ENCODE measurements at places on chromosomes 5 and 9. TPM values are rescaled to one million over a fixed set of nuclear protein-coding genes. Genes with fewer than 3 reads are reported as not detected.

The POLR3G gene
- total RNA-seq = 4.0 TPM

The NRG2 gene
- total RNA-seq = 0.48 TPM

DNA sequence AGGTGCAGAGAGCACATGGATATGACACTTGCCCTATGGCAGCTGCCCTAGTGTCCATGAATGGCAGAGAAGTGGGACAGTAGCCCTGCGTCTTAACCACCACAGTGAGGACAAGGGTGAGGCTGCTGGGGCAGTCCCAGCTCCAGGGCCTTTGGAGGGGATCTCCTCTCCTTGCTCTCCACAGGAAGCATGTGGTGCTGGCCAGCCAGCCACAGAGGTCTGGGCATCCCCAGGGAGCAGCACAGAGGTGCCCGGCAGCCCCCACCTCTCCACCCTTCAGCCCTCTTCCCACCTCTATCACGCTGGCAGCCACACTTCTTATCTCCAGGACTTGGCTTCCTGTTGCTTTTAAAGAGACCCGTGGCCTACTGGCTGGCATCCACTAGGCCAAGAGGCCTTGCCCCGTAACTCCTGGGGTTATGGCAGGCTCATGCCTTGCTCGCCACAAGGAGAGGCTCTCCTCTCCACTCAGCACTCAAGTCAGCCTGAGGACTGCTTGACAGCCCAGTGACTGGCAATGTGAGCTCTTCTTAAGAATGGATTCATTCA lies 21.9 kb downstream of the CSF2 start:
- DNase-seq = no peak

The IGIP gene
- total RNA-seq = 9.5 TPM

The TAL2 gene
- total RNA-seq = not detected

GRCh38 chr5:139523635-139524445 lies 37.3 kb upstream of the UBE2D2 start:
- peak; percentile 66 for DNase-seq

- DNase-seq = no peak
Observed at GRCh38 chr9:6277417-6277816, 50.8 kb upstream of the TPD52L3 start.

GRCh38 chr5:172543484-172544298 lies 89.4 kb upstream of the SH3PXD2B start:
- DNase-seq = no peak

GRCh38 chr5:135565725-135566421 lies 12.9 kb downstream of the CXCL14 start:
- peak; percentile 81 for DNase-seq

- peak; percentile 89 for DNase-seq
Observed at GRCh38 chr9:121074370-121075250, at the start of gene CNTRL. CNTRL (plus strand) TSS chr9:121074955; CDS start chr9:121088327, 13,372 bp downstream.

The FCN2 gene
- total RNA-seq = not detected

The ANKRD18A gene
- total RNA-seq = 7.2 TPM

DNA sequence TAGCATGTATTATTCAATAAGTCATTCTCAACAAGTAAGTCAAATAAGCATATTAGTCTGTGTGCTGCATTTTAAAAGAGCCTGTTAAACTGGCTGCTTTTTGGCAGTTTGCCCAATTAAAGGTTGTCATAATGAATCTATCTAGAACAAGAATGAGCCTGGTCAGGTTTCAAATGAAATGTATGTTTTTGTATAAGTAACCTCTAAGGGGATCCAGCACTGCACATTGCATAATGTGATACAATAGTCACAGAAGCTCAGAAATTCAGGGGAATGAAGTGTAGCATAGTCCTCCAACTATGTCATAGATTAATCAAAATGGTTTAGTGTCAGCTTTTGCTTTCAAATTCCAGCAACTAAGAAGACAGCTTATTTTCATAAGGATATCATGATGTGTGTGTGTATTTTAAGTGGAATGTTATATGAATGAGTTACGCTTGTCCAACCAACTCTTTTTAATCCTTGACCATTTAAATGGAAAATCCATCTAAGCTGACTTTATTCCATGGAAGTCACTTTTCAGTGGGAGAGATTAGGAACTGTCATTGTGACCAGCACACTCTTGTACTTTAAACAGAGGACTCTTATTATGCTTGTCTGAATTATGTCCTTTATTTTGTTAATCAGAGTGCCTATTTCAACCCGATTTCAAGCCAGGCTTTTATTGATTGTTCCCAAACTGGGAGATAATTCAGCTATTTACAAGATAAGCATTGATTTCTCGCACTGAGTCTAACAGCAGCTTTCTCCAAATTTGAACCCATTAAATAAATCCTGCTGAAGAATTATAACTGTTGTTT lies 283.9 kb upstream of the ADAMTSL1 start:
- DNase-seq = no peak

DNA sequence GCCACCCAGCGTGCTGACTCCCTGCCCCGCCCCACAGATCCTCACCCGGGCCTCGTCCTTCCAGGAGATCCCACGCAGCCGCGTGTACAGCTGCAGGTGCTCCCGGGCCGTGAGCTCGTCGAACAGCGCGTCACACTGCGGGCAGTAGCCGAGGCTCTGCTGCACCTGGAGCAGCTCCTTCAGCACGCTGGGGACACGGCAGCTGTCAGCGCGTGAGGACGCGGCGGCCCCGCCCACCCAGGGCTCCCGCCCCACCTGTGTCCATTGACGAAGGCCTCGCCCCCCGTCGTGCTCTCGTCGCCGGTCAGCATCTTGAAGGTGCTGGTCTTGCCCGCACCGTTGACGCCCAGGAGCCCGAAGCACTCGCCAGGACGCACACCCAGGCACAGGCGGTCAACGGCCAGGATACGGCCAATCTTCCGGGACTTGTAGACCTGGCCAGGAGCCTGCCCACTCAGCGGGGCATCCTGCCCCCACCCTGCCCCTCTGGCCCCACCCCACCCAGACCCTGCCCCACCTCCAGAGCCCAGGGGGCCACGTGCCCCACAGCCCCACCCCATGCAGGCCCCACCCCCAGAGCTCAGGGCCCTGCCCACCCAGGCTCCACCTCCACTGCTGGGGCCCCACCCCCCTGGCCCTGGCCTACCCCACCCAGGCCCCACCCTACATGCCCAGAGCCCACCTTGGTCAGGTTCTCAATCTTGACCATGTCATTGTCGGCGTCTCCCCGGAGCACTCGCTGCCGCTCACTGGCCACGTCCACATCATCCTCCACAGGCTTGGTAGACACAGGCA lies 13.8 kb upstream of the CLIC3 start:
- no peak for DNase-seq

GRCh38 chr5:69265931-69266330 lies 31.2 kb downstream of the CDK7 start:
- no peak for DNase-seq

DNA sequence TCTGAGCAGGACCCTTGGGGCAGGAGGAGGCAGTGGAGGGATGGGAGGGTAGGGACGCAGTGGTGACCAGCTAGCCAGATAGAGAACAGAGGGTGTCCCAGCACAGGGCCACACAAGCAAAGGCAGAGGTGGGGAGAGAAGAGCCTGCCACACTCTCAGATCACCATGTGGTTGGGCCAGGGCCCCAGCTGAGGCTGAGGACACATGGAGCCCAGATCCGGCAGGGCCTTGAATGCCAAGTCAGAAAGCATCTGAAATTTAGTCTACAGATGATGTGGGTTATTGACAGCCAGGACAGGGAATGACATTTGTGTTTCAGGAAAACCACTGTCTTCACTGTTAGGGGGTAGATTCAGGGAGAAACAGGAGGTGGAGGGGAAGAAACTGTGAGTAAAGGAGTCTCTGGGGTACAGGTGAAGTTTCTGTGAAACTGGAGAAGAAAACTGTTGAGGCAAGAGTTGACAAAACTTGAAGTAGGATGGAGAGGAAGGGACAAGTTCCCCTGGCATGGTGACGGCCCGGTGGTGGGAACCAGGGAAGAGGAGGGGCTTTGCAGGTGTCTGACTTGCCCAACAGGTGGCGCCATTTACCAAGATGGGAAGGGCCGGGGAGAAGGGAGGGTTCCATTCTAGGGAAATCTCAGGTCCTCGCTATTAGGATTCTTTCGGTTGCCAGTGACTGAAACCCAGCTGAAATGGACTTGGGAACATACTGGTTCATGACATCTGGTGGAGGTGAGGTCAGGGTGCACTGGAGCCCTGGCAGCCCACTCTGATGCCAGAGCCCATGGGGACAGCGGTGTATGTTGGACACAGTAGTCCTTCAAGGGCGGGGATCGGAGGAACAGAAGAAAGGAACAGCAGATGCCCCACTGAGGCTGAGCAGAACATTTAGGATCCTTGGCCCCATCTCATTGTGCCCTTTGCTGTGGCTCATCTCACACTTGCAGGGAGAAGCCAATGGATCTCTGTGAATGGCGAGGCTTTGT lies 100.1 kb downstream of the KCNIP1 start:
- DNase-seq = peak; percentile 53

DNA sequence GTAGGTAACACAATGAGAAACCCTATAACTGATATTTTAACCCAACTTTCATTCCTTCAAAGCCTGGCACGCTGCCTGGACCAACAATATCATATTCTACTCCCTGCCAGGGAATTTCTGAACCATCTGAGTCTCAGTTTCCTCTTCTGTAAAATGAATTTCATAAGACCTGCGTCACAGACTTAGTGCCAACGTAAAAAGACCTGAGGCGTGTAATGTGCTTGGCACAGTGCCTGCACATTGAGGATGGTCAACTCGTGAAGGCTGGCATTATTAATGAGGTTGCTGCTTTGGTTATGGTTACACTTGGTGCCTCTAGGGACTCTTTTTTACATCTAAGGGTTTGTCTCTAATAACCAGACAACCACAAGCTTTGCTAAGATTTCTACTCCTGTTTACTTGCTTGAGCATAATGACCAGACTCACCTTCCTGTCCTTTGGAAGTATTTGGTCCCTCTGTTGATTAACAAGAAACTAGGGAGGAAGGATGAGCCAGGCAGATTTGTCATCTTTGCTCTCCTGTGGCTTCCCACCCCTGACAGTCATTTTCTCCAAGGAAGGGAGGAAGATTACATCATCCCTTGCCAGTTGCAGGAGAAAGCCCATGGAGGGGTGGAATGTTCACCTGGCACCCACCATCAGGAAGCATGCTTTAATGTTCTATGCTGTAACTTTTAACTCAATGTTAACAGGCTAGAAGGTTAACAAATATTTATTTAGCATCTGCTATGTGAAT lies 79.0 kb downstream of the PAPPA start:
- DNase-seq = no peak

GRCh38 chr9:136225748-136226679 lies 19.6 kb downstream of the QSOX2 start:
- peak; percentile 68 for DNase-seq

The CRB2 gene
- total RNA-seq = 0.69 TPM

The C1QTNF2 gene
- total RNA-seq = 1.0 TPM

DNA sequence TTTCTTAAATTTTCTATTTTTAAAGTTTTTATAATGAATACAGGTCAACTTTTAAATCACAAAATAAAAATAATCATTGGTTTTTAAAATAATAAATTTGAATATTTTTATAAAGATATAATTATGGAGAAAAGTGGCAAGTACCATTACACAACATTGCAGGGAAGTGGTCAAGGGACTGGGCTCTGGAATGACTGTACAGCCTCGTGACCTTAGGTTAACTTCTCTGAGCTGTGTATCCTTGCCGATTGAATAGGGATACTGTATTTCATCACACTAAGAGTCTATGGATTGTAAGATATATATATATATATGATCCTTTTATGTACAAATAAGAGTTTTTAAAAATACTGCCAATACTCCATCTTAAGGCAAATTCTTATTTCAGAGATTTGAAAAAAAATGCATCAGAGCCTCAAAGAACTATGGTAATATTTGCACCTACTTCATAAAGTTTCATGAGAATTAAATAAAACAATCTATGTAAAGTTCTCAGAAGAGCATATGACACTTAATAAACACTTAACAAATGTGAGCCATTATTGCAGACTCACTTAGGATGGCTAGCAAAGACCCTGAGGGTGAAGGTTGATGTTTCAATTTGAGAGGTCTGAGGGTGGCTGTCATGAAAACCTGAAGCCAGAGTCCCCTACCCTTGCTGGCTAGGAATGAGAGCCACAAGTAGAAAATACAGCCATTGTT lies 136.5 kb downstream of the CCDC192 start:
- DNase-seq = no peak

GRCh38 chr9:88193766-88194165 lies 55.5 kb upstream of the SPATA31C2 start:
- no peak for DNase-seq

DNA sequence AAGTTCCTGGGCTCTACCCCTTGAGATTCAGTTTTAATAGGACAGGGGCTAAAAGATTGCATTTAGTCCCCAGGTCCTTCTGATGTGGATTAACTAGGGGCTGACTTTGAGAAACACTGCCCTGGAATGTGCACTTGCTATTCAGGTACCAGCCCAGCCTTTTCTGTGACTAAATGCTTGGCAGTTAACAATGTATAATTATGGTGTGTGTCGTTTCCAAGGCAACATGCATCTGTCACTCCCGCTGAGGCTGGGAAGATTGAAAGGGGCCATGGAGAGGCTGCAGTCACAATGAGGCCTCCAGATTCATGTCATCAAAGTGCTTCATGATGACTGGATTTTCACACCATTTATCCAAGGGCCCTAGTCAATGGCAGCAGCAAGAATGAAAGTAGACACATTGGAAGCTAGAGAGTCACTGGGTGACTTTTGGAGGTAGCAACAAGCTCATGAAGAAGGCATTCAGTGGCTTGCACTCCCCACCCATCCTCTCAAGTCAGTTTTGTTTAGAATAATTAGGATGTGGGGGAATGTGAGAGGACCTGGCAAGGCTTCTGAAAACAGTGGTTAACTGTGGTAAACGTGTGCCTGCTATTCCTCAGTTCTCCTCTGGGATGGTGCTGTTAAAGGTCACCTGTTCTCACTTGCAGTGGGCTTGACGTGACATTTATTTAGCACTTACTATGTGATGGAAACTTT lies 28.3 kb downstream of the RAI14 start:
- DNase-seq = no peak

The RICTOR gene
- total RNA-seq = 32.9 TPM

The ZNF483 gene
- total RNA-seq = 1.2 TPM

DNA sequence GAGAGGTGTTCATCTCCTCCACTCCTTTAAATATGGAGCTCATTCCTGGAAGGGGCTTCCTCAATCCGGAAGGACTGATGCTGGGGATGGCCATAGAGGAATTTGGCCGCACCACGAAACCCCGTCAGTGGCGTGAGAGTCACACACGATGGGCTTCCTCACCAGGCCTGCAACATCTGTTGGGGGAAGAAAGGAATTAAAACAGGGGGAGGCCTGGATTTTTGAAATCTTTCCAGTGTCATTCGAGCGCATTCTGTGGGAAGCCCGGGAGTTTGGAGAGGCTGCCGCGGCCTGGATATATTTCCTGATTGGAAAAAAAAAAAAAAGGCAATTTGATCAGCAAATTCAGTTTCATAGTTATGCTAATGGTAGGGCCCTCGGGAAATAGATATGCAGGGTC lies 76.3 kb upstream of the ORM1 start:
- no peak for DNase-seq

Data from colonic mucosa (tissue), 4 donors.